ENCODE measurements at places on chromosomes 4 and X. TPM values are rescaled to one million over a fixed set of nuclear protein-coding genes. Genes with fewer than 3 reads are reported as not detected.

The STAP1 gene
- 1.2 TPM for polyA plus RNA-seq

DNA sequence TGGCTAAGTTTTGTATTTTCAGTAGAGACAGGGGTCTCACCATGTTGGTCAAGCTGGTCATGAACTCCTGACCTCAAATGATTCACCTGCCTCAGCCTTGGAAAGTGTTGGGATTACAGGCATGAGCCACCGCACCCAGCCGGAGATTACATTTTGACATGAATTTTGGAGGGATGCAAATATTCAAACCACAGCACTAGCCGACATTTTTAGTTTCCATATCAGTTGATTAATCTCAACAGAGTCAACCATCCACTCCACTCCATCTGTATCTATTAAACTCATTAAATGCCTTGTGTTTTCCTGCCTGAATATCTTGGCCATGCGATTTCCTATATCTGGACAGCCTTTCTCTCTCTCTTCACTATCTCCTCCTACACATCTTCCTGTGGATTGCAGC lies 64.1 kb upstream of the PDGFRA start:
- no peak overlapping the region for H3K4me3 ChIP-seq
- H3K36me3 ChIP-seq: no peaks in the 10 kb centered on the region
- H3K27ac ChIP-seq: no peak overlapping the region

GRCh38 chr4:31075969-31076368 lies 355.8 kb downstream of the PCDH7 start:
- no peak overlapping the region for H3K4me3 ChIP-seq
- no peak overlapping the region for H3K27ac ChIP-seq
- no peaks in the 10 kb centered on the region for H3K36me3 ChIP-seq

DNA sequence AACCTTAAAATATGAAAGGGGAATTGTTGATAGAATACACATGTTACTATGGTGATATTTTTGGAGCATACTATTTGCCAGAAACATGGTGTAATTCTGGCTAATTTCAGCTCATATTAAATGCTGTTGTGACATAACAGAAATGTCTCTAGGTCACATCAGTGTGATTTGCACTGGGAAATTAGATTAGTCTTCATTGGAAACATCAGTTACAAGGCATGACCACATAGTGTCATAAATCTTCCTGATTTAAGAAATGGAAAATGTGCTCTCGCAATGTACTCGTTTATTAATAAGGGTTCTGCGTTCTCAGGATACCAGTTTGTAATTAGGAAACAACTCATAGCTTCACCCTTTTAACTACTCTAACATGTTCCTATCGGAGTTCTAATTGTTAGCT lies 72.9 kb upstream of the GYPA start:
- no peaks in the 10 kb centered on the region for H3K36me3 ChIP-seq
- no peak overlapping the region for H3K4me3 ChIP-seq
- H3K4me1 ChIP-seq: no peaks in the 10 kb centered on the region
- no peak for DNase-seq

The F9 gene
- polyA plus RNA-seq: not detected

GRCh38 chr4:17788956-17789355 lies 7.5 kb upstream of the FAM184B start:
- no peak overlapping the region for H3K27ac ChIP-seq
- DNase-seq: no peak
- H3K36me3 ChIP-seq: peaks cover 14% of the 10 kb centered on the region
- H3K27me3 ChIP-seq: no peaks in the 10 kb centered on the region

The PLP1 gene
- polyA plus RNA-seq: 6.5 TPM

The SSX3 gene
- not detected for polyA plus RNA-seq

GRCh38 chrX:101491943-101492342 lies 6.7 kb downstream of the ARMCX4 start:
- DNase-seq: no peak
- no peaks in the 10 kb centered on the region for H3K27me3 ChIP-seq
- H3K4me1 ChIP-seq: no peaks in the 10 kb centered on the region
- no peak overlapping the region for H3K27ac ChIP-seq

The PNMA6A gene
- polyA plus RNA-seq: 0.58 TPM

GRCh38 chrX:151019856-151020255 lies 36.7 kb downstream of the HMGB3 start:
- no peaks in the 10 kb centered on the region for H3K27me3 ChIP-seq
- no peak for DNase-seq
- no peaks in the 10 kb centered on the region for H3K36me3 ChIP-seq
- no peak overlapping the region for H3K27ac ChIP-seq

GRCh38 chr4:38177641-38178391 lies 217.6 kb downstream of the PTTG2 start:
- peaks cover 29% of the 10 kb centered on the region for H3K4me1 ChIP-seq
- H3K4me3 ChIP-seq: no peak overlapping the region
- peak overlapping the region; percentile 81 for H3K27ac ChIP-seq
- DNase-seq: peak; percentile 90

- H3K4me3 ChIP-seq: no peak overlapping the region
- peaks cover 11% of the 10 kb centered on the region for H3K4me1 ChIP-seq
- H3K27me3 ChIP-seq: no peaks in the 10 kb centered on the region
- no peak overlapping the region for H3K27ac ChIP-seq
Measured at GRCh38 chr4:128354205-128354821, 66.7 kb upstream of the PGRMC2 start.

GRCh38 chrX:43899878-43900815 lies 17.9 kb upstream of the MAOB start:
- H3K36me3 ChIP-seq: no peaks in the 10 kb centered on the region
- no peak for DNase-seq
- no peaks in the 10 kb centered on the region for H3K4me1 ChIP-seq
- no peaks in the 10 kb centered on the region for H3K27me3 ChIP-seq
- H3K4me3 ChIP-seq: no peak overlapping the region
